ENCODE measurements at places on chromosomes 7 and 10. TPM values are rescaled to one million over a fixed set of nuclear protein-coding genes. Genes with fewer than 3 reads are reported as not detected.

GIMAP1 gene
- total RNA-seq, result 0.81 TPM

GATA3 gene
- not detected for total RNA-seq

AHR gene
- 245 TPM for total RNA-seq

RBP4 gene
- 2.1 TPM for total RNA-seq

FKBP6 gene
- total RNA-seq, result not detected

TMEM270 gene
- total RNA-seq, result not detected

SFRP4 gene
- 5.2 TPM for total RNA-seq

CRHR2 gene
- not detected for total RNA-seq

AIMP2 gene
- 55.2 TPM for total RNA-seq

CALHM2 gene
- 87.0 TPM for total RNA-seq

SLC26A4 gene
- total RNA-seq, result 0.16 TPM

GPER1 gene
- 5.0 TPM for total RNA-seq

Data from cardiac atrium fibroblast (primary cell).